ENCODE measurements at places on chromosomes 4 and X.

DNA sequence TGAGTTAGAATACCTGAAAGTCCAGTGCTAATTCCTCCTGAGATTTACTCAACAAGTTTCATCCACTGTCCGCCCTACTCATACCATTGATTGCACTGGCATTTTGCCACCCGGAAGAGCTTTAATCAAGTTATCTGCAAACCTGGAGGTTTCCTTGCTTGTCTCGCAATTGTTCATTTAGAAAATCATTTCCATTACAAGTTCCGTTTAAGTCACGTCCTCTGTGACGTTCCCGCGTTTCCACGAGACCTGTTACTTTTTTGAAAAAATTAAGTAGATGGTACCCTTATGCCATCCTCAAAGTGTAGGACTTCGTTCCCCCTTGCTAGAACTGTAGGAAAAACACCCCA, 761 bp upstream of the FRYL start:
- DNase-seq, result no peak

DNA sequence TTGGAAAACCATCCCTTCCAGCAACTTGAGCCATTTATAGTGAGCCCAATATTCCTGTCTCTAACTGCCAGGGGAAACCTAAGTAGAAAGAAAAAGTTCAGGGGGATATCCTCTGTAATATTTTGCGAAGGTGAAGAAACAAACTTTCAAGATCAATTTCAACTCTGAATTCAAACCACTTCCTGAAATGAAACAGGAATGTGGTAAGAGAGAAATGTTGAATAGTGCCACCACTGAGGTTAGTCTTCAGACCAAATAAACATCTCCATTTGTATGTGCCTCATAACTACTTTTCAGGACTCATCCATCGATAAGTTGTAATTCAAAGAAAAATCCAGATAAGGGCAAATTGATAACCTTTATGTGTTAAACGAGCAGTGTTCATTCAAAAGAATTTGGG, 128.7 kb downstream of the GABRB1 start:
- no peak for DNase-seq

- DNase-seq, result no peak
Observed at GRCh38 chrX:127943571-127943970, 108.6 kb downstream of the ACTRT1 start.

- DNase-seq, result peak; percentile 43
Observed at GRCh38 chr4:37758226-37758625, 68.3 kb upstream of the PGM2 start.

GRCh38 chrX:110755611-110756010, 40.0 kb downstream of the CHRDL1 start:
- DNase-seq, result no peak

DNA sequence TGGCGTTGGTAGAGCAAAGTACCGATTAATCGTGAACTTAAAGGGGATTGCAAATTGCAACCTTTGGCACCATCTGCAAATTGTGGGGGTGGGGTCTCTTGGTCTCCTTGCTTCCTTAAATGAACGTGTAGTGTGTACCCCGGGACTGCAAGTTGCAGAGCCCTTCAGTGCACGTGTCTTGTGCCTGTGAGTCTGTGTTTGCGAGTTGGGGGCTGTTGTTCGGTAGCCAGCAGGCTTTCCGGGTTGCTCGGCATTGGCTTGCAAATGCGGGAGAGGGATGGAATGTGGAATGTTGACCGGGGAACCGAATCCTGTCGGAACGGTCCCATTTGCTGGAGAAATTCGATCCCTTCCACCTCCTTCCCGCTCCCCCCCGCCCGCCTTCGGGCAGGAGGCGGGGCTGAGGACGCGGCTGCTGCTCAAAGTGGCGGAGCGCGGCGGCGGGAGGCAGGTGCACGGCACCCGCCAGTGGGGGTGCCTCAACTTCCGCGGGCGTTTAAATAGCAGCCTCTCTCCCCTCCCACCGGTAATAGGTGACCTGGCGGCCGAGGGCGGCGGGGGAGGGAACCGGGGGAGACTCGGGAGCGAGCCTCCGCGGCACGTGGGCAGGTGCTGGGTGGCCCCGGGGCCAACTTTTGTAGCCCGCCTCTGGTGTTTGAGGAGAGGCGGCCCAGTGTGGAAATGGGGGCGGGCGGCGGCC, 1.5 kb downstream of the JADE1 start:
- peak; percentile 49 for DNase-seq

DNA sequence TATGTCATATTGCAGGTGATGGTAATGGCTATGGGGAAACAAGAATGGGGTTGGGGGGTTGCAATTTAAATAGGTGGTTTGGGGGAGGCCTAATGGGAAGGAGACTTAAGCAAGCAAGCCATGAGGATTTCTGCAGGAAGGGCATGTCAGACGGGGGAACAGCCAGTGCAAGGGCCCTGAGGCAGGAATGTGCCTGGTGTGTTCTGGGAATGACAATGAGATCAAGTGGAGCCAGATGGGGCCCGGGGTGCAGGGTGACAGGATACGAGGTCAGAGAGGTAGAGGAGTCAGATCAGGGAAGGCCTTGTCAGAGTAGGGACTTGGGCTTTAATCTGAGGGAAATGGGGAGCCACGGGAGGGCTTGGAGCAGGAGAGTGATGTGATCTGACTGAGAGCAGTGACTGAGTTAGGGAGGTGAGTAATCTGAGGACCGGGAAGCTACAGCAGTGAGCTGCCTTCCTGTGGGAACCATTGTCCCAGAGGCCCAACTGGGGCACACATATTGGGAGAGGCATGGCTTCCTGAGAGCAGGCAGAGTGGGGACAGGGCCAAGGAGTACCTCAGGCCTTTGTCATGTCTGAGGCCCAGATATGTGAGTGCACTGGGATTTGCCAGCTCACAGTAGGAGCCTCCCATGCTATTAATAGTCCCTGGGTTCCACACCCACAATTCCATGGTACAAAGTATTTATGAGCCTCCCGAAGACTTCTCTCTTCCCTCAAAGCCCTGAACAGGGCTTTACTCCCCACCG, 139.8 kb downstream of the BCOR start:
- DNase-seq, result no peak

- no peak for DNase-seq
Observed at GRCh38 chr4:88821522-88821921, 123.9 kb upstream of the NAP1L5 start.

GRCh38 chr4:138977524-138977923, 38.1 kb upstream of the NOCT start:
- DNase-seq, result no peak

GRCh38 chrX:121456315-121456714, 408.9 kb downstream of the GLUD2 start:
- no peak for DNase-seq

- DNase-seq, result no peak
Observed at GRCh38 chr4:15894393-15894792, 44.1 kb downstream of the FGFBP1 start.

- no peak for DNase-seq
Observed at GRCh38 chr4:58732973-58733372, 1622.8 kb upstream of the IGFBP7 start.

GRCh38 chrX:97310373-97310772, 426.7 kb downstream of the RPA4 start:
- DNase-seq, result no peak

GRCh38 chr4:129336457-129337227, 240.7 kb downstream of the C4orf33 start:
- DNase-seq, result no peak

DNA sequence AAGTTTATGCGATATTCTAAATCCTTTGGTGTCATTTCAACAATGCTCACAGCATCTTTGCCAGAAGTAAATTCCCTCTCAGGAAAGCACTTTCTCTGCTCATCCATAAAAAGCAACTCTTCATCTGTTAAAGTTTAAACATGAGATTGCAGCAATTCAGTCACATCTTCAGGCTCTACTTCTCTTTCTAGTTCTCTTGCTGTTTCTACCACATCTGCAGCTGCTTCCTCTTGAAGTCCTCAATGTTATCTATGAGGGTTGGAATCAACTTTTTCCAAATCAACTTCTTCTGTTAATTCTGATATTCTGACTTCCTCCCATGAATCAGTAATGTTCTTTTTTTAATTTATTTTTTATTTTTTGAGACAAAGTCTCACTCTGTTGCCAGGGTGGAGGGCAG, 100.9 kb downstream of the LCORL start:
- DNase-seq, result no peak

GRCh38 chr4:162115333-162115732, 48.5 kb downstream of the FSTL5 start:
- DNase-seq, result no peak

DNA sequence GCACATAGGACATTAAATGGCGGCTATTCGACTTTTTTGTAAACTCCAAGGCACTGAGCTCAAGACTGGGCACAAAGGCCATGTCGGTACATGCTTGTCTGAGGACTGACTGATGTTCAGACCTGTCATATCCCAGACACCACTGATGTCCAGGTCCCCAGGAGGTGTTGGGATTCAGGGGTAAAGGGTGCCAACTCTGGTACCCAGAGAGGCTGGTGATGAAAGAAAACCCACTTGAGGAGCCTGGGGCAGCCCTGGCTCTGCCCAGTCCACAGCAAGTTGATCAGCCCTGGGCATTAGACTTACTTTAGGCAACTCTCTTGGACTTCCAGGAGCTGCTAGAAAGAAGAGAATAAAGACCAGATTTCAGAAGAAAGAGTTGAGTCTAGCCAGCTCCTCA, 18.7 kb downstream of the SASH3 start:
- DNase-seq, result no peak

- no peak for DNase-seq
Observed at GRCh38 chrX:131746491-131746968, 202.7 kb downstream of the OR13H1 start.

GRCh38 chr4:94508296-94508695, 56.6 kb downstream of the PDLIM5 start:
- DNase-seq, result no peak

DNA sequence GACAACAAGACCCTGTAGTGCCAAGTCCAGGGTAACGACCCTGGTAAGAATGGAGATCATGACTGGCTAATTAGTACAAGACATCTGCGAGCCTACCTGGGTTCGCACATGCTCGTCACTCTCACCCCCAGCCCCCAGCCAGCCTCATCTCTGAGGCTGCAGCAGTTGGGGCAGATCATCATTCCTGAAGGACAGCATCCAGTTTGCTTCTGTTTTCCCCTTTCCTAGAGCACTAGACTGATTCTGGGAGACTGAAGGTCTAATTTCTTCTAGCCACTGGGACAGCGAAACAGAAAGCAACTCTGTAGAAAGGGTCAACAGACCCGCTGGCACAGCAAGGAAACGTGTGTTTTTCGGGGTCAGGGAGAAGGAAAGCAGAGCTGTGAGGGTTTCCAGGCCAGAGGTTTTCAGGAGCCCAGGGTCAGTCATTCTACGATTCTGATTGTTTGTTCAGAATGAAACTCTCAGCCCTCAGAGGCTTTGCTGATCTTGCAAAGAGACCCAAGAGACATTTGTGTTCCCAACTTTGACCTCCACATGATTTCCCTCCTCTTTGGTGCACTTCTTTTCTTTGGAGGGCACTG, 343.1 kb upstream of the NOCT start:
- DNase-seq, result no peak

DNA sequence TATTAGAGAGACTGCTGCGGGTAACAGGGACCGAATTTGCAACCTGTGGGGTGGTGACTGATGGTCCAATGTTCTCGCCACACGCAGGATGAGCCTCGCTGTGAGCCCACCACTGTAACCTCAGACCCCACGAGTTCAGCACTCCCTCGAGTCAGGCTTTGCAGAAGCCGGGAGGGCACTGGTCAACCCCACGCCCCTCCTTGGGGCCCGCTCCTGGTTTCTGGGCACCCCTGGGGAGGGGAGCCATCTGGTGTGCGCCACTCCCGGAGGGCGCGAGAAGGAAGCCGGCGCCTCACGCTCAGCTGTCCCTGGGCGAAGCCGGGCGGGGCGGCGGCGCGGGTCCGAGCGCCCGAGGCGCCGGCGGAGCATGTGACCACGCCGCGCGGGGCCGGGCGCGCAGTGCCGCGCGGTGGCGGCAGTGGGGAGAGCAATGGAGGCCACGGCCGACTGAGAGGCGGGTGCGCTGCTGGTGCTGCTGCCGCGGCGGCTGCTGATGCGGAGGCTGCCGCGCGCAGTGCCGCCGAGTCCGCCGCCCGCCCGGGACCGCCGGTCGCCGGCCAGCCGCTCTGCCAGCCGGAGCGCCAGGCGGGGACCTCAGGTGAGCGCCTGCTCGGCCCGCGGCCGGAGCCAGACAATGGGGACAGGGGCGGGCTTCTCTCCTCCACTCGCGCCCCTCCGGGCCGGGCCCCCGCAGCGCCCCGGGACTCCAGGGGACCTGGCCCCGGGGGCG, 100.1 kb downstream of the CEP135 start:
- DNase-seq, result no peak

DNA sequence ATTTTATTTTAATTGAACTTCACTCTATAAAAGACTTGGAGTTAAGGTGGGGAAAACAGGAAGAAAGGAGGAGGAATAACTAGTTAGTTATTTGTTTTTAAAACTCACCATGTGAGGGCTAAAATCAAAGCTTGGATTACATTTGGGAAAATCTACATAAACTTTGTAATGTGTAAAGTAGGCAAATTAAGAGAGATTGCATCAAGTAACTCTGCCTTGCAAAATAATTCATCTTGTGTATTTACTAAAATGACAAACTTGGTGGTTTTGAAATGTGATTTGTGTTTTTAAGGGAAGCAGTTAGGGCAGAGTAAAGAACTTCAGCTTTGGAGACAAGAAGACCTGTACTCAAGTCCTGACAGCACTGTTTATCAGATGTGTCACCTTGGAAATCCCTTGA, 43.3 kb upstream of the RASSF6 start:
- no peak for DNase-seq

GRCh38 chr4:8886612-8887406, 15.2 kb upstream of the HMX1 start:
- DNase-seq, result no peak

- no peak for DNase-seq
Observed at GRCh38 chr4:112284662-112285411, 867 bp downstream of the TIFA start.

- DNase-seq, result no peak
Observed at GRCh38 chrX:437661-438390, 51.1 kb upstream of the PPP2R3B start.

DNA sequence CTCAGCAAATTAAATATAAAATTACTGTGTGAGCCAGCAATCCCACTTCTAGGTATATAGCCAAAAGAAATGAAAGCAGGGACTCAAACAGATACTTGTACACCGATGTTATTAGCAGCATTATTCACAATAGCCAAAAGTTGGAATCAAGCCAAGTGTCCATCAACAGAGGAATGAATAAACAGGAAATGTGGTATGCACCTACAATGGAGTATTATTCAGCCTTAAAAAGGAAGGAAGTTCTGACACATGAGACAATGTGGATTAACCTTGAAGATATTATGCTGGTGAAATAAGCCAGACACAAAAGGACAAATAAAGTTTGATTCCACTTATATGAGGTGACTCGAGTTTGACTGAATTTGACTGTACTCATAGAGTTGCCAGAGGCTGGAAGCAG, 108.3 kb upstream of the DUSP21 start:
- no peak for DNase-seq

DNA sequence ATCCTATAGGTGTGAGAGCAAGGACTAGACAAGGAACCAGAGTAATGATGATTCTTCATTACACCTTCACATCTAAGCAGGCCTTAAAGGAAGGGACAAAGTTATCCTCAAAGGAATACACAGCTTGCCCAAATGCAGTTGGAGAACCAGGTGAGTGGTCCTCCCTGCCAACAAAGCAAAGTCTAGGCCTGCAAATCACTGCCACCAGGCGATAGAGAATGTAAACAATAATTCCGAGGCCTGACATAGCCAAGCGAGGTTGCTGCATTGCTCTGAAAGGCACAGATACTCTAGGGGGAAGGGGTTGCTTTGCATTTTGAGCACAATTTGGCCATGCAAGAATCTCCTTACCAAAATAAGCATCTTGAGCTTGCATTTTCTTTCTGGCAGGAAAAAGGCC, 178.2 kb upstream of the FAT1 start:
- DNase-seq, result no peak

- DNase-seq, result no peak
Observed at GRCh38 chr4:53431052-53431451, 53.6 kb downstream of the FIP1L1 start.
